HCT116 (cell line): ENCODE measurements at places on chromosomes 4 and X. TPM values are rescaled to one million over a fixed set of nuclear protein-coding genes. Genes with fewer than 3 reads are reported as not detected.

Gene VCX
- total RNA-seq: not detected

Gene NWD2
- not detected for total RNA-seq

GRCh38 chr4:5956285-5957021 lies 61.8 kb downstream of the C4orf50 start:
- DNase-seq: no peak
- no peaks in the 10 kb centered on the region for H3K4me1 ChIP-seq
- H3K27ac ChIP-seq: no peak overlapping the region

GRCh38 chr4:53050361-53050774 lies 188.3 kb downstream of the RASL11B start:
- no peaks in the 10 kb centered on the region for H3K36me3 ChIP-seq
- no peak for DNase-seq
- no peak overlapping the region for H3K27ac ChIP-seq
- no peaks in the 10 kb centered on the region for H3K27me3 ChIP-seq

DNA sequence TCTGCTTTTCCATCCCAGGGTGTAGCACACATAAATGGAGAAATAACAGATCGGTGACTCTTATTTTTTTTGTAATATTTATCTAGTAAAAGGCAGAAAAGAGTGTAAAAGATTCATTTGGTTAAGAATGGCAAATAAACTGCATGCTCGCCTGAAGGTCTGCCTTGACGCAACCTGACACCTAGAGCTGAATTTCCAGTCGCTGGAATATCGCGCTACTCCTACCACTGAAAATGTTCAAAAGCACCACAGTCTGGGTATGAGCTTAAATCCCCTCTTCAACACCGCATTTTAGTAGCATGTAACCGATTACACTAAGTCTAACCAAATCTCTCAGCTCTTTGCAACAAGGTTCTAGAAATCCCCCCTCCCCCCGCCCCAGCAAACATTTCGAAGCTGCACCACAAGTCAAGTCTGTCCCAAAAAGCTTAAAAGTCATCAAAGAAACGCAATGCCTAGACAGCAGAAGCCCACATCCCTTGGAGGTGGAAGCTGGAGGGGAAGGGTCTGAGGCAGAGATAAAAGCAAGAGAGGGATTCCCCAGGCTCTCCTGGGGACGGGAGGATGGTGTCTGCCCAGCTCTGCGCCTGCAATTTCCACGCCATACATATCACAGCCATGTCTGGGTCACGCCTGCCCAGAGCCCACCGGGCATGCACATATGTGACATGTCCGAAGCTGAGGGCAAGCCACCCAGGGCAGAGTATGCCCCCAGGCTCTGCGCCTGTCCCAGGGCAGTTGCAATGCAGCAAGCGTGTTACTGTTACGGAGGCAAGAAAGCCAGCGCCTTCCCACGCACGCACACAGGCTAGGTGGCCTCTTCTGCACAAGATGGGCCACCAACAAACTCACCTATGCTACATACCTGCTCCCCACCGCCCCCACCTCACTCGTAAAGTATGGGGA lies 1.4 kb downstream of the FGF13 start:
- no peaks in the 10 kb centered on the region for H3K27me3 ChIP-seq
- no peak overlapping the region for H3K4me3 ChIP-seq
- no peak for DNase-seq

DNA sequence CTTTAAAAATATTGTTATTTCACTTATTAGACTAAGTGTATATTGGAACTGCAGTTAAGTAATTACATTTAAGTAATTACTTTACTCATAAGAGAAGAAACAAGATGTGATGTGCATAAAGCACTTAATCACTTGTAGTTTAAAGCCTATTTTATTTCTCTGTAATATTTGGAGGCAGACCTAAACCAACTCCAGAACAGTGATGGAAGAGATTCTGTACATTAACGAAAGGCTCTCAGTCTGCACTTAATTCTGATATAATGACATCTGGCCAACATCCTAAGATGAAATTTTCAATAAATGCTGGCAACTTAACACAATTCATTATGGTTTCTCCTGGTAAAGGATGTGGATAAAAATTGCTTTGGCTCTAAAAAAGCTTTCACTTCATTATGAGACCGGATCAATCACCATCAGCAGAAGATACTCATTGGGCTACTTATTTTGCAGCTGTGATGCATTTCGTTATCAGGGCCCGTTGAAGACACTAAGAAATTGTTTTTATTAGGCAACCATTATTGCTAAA lies 342.6 kb downstream of the C4orf33 start:
- H3K27ac ChIP-seq: no peak overlapping the region
- no peaks in the 10 kb centered on the region for H3K27me3 ChIP-seq
- no peak overlapping the region for H3K4me3 ChIP-seq
- H3K36me3 ChIP-seq: no peaks in the 10 kb centered on the region

DNA sequence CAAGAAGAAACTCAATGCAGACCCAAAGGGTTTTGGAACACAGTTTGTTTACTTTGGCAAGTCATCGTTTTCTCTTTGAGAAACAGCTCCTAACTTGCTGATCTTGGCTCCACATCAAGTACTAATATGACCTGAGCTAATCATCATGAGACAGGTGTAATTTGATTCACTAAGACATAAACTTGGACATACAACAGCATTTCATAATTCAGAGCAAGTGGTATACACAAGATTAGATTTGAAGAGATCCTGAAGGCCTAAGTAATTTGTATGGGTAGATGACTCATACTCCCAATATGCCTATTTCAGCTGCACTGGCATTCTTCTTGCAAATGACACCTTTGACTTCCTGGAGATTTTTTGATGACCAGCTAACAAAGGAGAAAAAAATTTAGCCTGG lies 1521.7 kb downstream of the RPA4 start:
- H3K27me3 ChIP-seq: no peaks in the 10 kb centered on the region
- no peak overlapping the region for H3K27ac ChIP-seq
- H3K36me3 ChIP-seq: no peaks in the 10 kb centered on the region
- H3K4me1 ChIP-seq: no peaks in the 10 kb centered on the region
